ENCODE measurements at places on chromosomes 1 and 21.

GRCh38 chr1:89904219-89904980 is 83.6 kb downstream of the LRRC8D start:
- DNase-seq, result no peak

DNA sequence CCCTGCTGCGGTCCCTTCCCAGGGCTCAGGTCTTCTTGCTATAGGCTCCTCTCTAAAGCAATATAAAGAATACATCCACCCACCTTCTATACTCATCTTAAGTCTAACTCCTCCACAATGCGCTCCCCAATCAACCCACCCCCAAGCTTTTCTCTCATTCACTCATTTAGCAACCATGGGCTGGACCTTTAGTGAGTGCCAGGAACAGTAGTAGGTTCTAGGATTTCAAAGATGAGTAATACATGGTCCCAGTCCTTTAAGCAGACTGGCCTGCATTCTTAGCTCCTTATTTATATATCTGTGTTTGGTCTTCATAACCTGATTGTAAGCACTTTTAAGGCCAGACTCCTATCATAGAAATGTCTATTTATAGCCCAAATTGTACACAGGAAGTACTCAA is 5.9 kb downstream of the CAMK1G start:
- no peak for DNase-seq

DNA sequence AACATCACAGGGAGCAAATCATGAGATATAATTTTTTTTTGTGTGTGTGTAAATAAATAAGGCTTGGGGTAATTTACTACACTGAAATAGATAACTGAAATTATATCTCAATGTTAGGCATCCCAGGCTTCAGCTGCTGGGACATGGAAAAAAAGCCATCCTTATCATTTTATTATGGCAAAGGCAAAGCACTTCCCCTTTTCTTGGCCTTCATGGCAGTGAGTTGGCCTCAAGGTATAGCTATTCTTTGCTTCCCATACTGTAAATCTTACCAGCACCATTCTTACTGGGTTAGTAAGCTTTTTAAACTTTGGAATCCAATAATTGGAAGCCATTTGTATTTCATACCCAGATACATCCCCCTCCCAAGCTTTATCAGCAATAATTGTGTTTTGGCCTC is 29.0 kb downstream of the RBM11 start:
- DNase-seq, result no peak

DNA sequence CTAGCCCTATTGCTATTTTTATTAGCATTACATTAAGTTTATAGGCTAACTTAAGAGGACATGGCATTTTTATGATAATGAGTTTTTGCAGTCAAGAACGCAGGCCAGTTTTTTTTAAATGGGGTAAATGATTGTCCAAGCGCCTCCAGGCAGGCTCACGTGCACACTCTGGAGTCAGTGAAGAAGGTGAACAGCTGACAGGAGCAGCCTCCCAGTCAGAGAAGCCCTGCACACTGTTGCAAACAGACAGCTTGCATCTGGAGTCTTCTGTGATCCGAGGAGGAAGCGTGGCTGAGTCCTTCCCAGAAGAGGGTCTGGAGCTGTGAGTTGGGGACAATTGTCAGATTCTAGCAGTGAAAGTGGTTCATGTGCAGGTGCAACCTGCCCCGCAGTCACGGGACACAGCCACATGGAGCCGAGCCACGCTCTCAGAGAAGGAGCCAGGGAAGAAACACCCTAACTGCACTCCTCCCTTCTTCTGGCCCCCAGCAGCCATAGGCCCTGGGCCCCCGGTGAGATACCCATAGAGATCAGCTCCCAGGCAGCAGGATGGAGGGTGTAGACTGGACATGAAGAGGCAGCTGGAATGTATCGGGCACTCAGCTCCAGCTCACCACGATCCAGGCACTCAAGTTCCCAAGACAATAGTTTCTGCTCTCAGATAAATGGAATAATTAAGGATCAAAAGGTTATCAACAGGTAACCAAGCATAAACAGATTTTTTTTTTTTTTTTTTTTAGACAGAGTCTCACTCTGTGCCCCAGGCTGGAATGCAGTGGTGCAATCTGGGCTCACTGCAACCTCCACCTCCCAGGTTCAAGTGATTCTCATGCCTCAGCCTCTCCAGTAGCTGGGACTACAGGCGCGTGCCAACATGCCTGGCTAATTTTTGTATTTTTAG is 26.4 kb downstream of the CAPN2 start:
- DNase-seq, result no peak

- DNase-seq, result no peak
Observed at GRCh38 chr1:78475888-78476610, 14.7 kb upstream of the PTGFR start.

GRCh38 chr1:202794051-202794740 is 14.0 kb downstream of the KDM5B start:
- DNase-seq, result no peak

DNA sequence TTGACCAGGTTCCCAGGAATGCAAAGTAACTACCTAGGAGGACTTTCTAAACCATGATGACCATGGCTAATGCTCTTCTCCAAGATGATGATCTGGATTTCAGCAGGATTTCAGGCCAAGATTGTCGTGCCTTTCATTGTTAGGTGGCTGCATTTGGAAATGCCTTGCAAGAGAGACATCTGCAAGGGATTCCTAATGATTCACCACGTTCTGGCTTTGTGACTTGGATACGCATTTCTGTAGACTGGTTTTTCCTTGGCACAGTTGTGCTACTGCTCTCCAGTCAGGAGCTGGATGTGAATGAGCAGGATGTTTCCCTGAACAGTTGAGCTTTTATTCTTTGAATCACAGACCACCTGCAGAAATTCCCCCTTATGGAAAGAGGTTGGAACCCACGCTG is 212.4 kb downstream of the BACH1 start:
- no peak for DNase-seq

- no peak for DNase-seq
Observed at GRCh38 chr1:185400052-185400451, 83.0 kb upstream of the IVNS1ABP start.

DNA sequence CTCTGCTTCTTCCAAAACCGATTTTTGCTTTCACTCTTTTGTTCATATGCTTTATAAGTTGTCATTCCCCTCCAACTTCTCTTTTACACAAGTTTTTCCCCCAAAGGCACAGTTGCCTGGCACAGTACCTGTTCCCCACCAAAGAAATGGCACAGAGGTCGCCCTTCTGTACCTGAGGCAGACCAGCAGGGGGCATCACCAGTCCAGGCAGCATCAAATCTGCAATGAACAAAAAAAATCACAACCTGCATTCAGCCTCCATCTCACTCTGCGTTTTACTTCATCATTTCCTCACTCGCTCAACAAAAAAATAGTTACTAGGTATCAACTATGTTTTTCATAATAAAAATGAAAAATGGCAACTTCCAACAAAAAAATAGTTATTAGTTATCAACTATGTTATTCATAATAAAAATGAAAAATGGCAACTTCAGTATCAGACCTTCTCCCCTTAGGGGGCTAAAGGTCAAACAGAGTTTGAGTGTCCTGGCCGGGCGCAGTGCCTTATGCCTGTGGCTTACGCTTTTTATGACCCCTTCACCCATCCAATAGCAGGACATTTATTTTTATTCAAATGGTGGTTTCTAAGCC is 4.1 kb downstream of the EIF2D start:
- DNase-seq, result no peak
